ENCODE measurements at places on chromosomes 13 and 19. TPM values are rescaled to one million over a fixed set of nuclear protein-coding genes. Genes with fewer than 3 reads are reported as not detected.

Gene EVI5L
- 7.8 TPM for total RNA-seq

GRCh38 chr19:15317392-15318071 is 14.8 kb downstream of the BRD4 start:
- peak overlapping the region; percentile 88 for H3K27ac ChIP-seq
- peak overlapping the region; percentile 68 for H3K4me3 ChIP-seq
- DNase-seq, result no peak
- H3K4me1 ChIP-seq, result peaks cover 94% of the 10 kb centered on the region
- peaks cover 5% of the 10 kb centered on the region for H3K36me3 ChIP-seq
- H3K27me3 ChIP-seq, result no peaks in the 10 kb centered on the region

Gene SIGLEC5
- total RNA-seq, result not detected

- peak overlapping the region; percentile 71 for H3K4me3 ChIP-seq
- peaks cover 100% of the 10 kb centered on the region for H3K4me1 ChIP-seq
- DNase-seq, result peak; percentile 70
- H3K27me3 ChIP-seq, result no peaks in the 10 kb centered on the region
- H3K36me3 ChIP-seq, result peaks cover 13% of the 10 kb centered on the region
Observed at GRCh38 chr13:99288089-99288488, 19.1 kb downstream of the GPR183 start.

DNA sequence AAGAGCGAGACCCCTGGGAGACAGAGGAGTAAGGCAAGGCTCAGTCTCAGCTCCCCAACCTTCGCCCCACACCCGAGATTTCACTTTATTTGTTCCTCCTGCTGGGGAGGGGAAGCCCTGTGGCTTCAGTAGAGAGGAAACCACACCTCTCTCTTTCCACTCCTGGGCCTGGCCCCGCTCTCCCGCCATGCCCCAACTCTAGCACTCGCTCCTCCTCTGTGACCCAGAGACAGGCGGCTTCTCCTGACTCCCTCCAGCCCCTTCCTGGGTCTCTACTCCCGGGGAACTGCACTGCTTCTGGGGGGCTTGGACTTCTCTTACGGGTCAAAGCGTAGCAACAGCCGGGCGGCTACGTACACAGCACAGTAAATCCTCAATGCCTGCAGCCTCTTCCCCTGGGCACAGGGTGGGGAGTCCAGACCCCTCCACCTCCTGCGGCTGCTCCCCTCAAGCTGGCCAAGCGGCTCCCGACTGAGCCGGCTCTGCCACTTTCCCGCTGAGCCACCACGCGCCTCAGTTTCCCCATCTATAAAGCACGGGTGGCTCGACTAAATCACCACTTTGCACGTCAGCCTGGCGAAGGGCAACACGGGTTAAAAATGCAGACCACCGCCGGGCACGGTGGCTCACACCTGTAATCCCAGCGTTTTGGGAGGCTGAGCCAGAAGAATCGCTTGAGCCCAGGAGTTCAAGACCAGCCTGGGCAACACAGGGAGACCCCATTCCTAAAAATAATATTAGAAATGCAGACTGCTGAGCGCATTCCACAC is 1.4 kb downstream of the RNF126 start:
- H3K4me3 ChIP-seq, result peak overlapping the region; percentile 98
- H3K27me3 ChIP-seq, result no peaks in the 10 kb centered on the region
- H3K36me3 ChIP-seq, result peaks cover 8% of the 10 kb centered on the region
- peak; percentile 72 for DNase-seq

DNA sequence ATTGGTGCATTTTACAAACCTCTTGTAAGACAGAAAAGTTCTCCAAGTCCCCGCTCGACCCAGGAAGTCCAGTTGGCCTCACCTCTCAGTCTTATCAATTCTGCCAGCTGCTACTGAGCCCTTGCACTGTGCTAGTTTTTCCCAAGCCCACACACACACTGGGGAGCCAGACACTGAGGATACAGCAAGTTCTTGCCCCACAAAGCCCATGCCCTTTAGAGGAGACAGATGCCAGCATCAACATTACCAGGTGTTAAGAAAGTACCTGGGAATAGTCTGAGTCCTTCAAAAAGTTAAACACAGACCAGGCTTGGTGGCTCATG is 175.0 kb downstream of the PTPRS start:
- H3K36me3 ChIP-seq, result no peaks in the 10 kb centered on the region
- peaks cover 9% of the 10 kb centered on the region for H3K27me3 ChIP-seq
- H3K4me3 ChIP-seq, result no peak overlapping the region
- no peak overlapping the region for H3K27ac ChIP-seq

GRCh38 chr13:40024967-40025714 is 369.7 kb downstream of the COG6 start:
- H3K27me3 ChIP-seq, result peaks cover 7% of the 10 kb centered on the region
- peaks cover 8% of the 10 kb centered on the region for H3K36me3 ChIP-seq
- peaks cover 52% of the 10 kb centered on the region for H3K4me1 ChIP-seq
- no peak for DNase-seq

DNA sequence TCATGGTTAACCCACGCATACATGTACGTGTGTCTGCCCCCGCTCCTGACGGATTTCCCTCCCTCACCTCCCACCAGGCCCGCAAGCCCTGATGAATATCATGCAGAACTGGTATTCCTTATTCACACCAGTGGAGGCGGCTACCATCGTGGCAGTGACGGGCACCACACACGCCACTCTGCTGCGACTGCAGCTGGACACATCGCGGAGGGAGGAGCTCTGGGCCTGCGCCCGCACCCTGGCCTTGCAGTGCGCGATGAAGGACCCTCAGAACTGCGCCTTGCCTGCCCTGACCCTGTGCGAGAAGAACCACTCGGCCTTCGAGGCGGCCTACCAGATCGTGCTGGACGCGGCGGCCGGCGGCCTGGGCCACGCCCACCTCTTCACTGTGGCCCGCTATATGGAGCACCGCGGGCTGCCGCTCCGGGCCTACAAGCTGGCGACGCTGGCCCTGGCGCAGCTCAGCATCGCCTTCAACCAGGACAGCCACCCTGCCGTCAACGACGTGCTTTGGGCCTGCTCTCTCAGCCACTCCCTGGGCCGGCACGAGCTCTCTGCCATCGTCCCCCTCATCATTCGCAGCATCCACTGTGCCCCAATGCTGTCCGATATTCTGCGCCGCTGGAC is 35.0 kb downstream of the ZSWIM4 start:
- H3K4me3 ChIP-seq, result no peak overlapping the region
- no peaks in the 10 kb centered on the region for H3K27me3 ChIP-seq
- H3K36me3 ChIP-seq, result peaks cover 3% of the 10 kb centered on the region
- H3K27ac ChIP-seq, result no peak overlapping the region

- H3K4me3 ChIP-seq, result peak overlapping the region; percentile 67
- no peaks in the 10 kb centered on the region for H3K36me3 ChIP-seq
- peak; percentile 89 for DNase-seq
- H3K4me1 ChIP-seq, result peaks cover 60% of the 10 kb centered on the region
- H3K27ac ChIP-seq, result peak overlapping the region; percentile 91
Observed at GRCh38 chr19:14505488-14506239, 9.7 kb upstream of the GIPC1 start.

DNA sequence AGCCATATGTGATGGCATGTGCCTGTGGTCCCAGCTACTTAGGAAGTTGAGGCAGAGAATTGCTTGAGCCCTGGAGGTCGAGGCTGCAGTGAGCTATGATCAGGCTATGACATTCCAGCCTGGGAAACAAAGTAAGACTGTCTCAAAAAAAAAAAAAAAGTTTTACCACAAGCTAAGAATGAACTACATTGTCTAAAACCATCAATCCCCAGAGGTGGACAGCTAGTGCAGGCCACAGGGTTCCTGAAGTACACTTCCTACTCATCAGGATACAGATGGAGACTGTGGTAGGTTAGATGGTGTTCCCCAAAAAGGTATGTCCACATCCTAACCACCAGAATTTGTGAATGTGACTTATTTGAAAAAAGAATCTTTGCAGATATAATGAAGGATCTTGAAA is 63.5 kb upstream of the DOCK9 start:
- no peaks in the 10 kb centered on the region for H3K36me3 ChIP-seq
- peak overlapping the region; percentile 12 for H3K27ac ChIP-seq
- no peak overlapping the region for H3K4me3 ChIP-seq
- no peak for DNase-seq
- peaks cover 72% of the 10 kb centered on the region for H3K4me1 ChIP-seq

DNA sequence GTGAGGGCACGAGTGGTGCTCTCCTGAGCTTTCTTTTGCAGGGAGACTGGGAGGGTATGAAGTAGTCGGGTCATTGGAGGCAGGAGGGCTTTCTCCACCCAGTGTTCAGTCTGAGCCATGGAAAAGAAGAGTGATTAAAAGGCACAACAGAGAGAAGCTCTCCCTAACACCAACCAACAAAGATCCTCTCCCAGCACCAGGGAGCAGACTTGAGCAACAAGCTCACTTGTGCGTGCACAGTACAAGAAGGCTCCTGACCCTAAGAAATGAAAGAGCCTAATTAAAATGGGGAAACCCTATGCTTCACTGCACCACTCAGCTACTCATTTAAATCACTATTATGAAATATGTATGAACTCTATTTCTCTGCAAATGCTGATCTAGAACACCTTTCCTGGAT is 276.3 kb upstream of the SOX21 start:
- no peak for DNase-seq
- H3K27me3 ChIP-seq, result peaks cover 25% of the 10 kb centered on the region
- no peak overlapping the region for H3K4me3 ChIP-seq
- H3K27ac ChIP-seq, result no peak overlapping the region
- no peaks in the 10 kb centered on the region for H3K36me3 ChIP-seq

Gene ZNF773
- total RNA-seq, result 12.7 TPM

DNA sequence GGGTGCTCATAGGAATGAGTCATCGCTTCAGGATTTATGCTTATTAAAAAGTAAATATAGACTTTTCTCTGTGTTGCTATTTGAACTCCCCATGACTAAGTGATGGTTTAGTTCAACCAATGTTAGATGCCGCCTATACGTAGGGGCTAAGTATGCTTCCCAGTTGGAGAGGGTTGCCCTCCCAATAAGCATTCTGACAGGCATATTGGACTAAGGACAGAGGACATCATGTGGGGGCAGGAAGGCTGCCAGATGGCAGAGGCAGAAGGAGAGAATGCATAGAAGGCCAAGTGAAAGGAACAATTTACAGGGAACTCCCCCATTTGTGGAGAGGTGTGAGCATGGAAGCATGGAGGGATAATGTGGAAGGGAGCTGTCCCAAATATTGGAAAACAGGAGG is 318.4 kb upstream of the OBI1 start:
- no peak overlapping the region for H3K27ac ChIP-seq
- no peak for DNase-seq
- H3K27me3 ChIP-seq, result peaks cover 6% of the 10 kb centered on the region
- no peak overlapping the region for H3K4me3 ChIP-seq
- no peaks in the 10 kb centered on the region for H3K4me1 ChIP-seq

- no peaks in the 10 kb centered on the region for H3K27me3 ChIP-seq
Observed at GRCh38 chr13:97460004-97460775, 26.2 kb downstream of the RAP2A start.

Gene DKKL1
- total RNA-seq, result not detected

GRCh38 chr13:107964395-107964794 is 250.9 kb downstream of the LIG4 start:
- no peaks in the 10 kb centered on the region for H3K4me1 ChIP-seq
- H3K27me3 ChIP-seq, result no peaks in the 10 kb centered on the region
- DNase-seq, result no peak

- H3K4me3 ChIP-seq, result peak overlapping the region; percentile 97
- peak overlapping the region; percentile 50 for H3K27ac ChIP-seq
- H3K4me1 ChIP-seq, result peaks cover 27% of the 10 kb centered on the region
- no peak for DNase-seq
- H3K27me3 ChIP-seq, result no peaks in the 10 kb centered on the region
- H3K36me3 ChIP-seq, result no peaks in the 10 kb centered on the region
Observed at GRCh38 chr19:11507370-11508078, 1.9 kb upstream of the ZNF653 start.

Gene SPATA13
- 68.6 TPM for total RNA-seq

- H3K36me3 ChIP-seq, result peaks cover 13% of the 10 kb centered on the region
- DNase-seq, result peak; percentile 87
- peak overlapping the region; percentile 99 for H3K4me3 ChIP-seq
- peak overlapping the region; percentile 98 for H3K27ac ChIP-seq
- peaks cover 47% of the 10 kb centered on the region for H3K4me1 ChIP-seq
- no peaks in the 10 kb centered on the region for H3K27me3 ChIP-seq
Observed at GRCh38 chr19:13154911-13155471, 4.8 kb downstream of the IER2 start.

Gene ETFB
- 156 TPM for total RNA-seq

GRCh38 chr19:16064209-16064889 is 11.9 kb upstream of the TPM4 start:
- no peaks in the 10 kb centered on the region for H3K27me3 ChIP-seq
- H3K36me3 ChIP-seq, result peaks cover 1% of the 10 kb centered on the region
- no peak overlapping the region for H3K4me3 ChIP-seq
- no peak overlapping the region for H3K27ac ChIP-seq
- no peak for DNase-seq

Gene PIBF1
- 17.5 TPM for total RNA-seq

GRCh38 chr13:96993634-96994016 is 651 bp downstream of the OXGR1 start:
- peak overlapping the region; percentile 43 for H3K4me3 ChIP-seq
- H3K27me3 ChIP-seq, result peaks cover 41% of the 10 kb centered on the region
- DNase-seq, result no peak
- no peaks in the 10 kb centered on the region for H3K4me1 ChIP-seq
- H3K36me3 ChIP-seq, result no peaks in the 10 kb centered on the region
- no peak overlapping the region for H3K27ac ChIP-seq

DNA sequence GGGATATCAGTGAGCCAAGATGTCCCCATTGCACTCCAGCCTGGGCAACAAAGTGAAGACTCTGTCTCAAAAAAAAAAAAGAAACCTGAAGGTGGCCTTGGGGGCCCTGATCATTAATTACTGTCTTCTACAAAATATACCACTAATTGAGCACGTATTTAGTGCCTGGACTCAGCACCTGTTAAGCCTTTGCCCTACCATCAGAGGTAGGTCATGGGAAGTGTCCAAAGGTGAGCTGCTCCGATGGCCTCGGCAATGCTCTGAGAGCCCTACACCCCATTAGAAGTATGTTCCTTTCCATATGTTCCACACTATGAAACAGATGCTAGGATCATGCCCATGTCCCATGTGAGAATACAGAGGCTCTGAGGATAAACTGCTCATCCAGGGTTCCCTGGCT is 20.9 kb downstream of the NOSIP start:
- H3K4me3 ChIP-seq, result peak overlapping the region; percentile 79
- peaks cover 85% of the 10 kb centered on the region for H3K4me1 ChIP-seq
- H3K36me3 ChIP-seq, result peaks cover 5% of the 10 kb centered on the region
- H3K27me3 ChIP-seq, result no peaks in the 10 kb centered on the region
- peak overlapping the region; percentile 86 for H3K27ac ChIP-seq

DNA sequence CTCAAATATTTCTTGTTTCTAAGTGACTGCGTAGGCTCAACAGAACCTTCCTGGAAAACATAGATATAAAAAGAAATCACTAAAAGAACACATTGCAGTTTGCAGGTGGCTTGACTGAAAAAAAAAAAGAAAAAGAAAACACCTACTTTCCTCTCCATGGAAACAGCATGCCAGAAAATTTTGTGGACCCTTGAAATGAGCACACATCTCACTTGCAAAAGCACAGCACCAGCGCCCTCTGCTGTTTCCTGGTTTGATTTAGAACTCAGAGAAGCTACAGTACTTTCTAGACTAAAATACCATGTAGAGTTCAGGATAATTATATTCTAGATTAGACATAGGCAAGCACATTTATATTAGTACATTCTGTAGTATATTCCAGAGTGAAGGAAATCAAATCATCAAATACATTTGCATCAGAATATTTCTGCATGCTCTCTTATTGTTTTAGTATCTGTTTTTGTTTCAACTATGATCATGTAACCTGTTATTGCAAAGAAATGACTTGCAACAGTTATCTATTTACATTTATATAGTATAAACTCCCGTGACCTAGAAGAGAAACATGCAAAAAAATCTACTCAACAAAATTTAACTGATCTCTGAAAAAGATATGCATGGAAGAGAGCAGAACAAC is 22.3 kb upstream of the XPO4 start:
- no peaks in the 10 kb centered on the region for H3K27me3 ChIP-seq
- DNase-seq, result peak; percentile 74
- H3K27ac ChIP-seq, result no peak overlapping the region
- H3K4me1 ChIP-seq, result no peaks in the 10 kb centered on the region
- H3K36me3 ChIP-seq, result no peaks in the 10 kb centered on the region
- H3K4me3 ChIP-seq, result no peak overlapping the region
